ENCODE measurements at places on chromosomes 12 and 14.

DNA sequence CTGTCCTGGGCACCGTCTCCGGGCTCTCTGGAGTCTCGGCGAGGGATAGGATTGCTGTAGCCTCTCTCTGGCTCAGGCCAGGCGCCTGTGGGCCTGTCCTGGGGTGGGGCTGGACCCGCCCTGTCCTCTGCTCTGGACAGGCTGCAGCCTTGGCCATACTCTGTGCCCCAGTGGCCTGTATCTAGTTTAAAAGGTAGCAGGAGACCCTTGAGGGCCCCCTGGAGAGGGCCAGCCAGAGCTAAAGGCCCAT lies 1.8 kb downstream of the KIF26A start:
- no peak for DNase-seq

- no peak for DNase-seq
These were observed 6.0 kb downstream of the PLA2G1B start for GRCh38 chr12:120321382-120322202.

- DNase-seq, result no peak
These were observed 17.8 kb downstream of the ACSS3 start for GRCh38 chr12:81095501-81096232.

DNA sequence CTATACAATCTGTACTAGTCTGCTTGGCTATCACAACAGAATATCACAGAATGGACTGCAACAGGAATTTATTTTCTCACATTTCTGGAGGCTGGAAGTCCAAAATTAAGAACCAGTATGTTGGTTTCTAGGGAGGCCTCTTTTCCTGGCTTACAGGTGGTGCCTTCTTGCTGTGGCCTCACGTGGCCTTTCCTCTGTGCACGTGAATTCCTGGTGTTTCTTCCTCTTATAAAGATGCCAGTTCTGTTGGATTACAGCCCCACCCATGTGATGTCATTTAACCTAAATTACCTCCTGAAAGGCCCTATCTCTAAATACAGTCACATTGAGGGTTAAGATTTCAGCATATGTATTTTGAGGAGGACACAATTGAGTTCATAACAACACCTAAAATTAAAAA lies 32.1 kb upstream of the C2CD5 start:
- DNase-seq, result no peak

- peak; percentile 84 for DNase-seq
These were observed 5.3 kb downstream of the PHB2 start for GRCh38 chr12:6965026-6965661.

DNA sequence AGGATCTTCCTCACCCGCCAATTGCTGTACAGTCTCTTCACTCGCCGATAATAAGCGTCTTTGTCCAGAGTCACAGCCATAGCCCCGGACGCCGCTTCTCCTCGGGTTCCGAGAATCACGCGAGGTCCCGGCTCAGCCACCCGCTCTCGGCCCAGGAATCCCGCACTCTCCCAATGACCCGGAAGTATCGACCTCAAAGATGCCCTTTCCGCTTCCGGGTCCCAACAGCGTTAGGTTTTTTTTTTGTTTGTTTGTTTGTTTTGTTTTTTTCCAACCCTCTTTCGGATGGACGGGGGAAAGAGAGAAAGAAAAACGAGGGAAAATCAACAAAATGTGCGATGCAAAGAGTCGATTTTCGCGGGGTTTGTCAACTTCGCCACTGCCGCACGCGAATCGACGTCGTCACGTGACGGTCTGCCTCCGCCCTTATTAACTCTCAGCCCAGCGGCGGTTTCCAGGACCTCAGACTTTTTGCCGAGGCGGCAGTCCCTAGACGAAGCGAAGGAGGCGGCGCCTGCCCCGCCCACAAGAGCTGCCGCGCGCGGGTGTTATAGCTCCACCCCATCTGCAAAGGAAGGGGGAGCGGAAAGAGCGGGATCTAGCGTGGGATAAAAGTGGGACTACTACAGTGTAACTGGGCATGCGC lies at the start of gene SUPT16H:
Gene SUPT16H (minus strand): TSS at position 172 of the 646 bp plus-strand sequence. CDS start 92 bp downstream, at position 80.
- peak; percentile 90 for DNase-seq

- no peak for DNase-seq
These were observed 15.5 kb upstream of the NTN4 start for GRCh38 chr12:95805864-95806671.

DNA sequence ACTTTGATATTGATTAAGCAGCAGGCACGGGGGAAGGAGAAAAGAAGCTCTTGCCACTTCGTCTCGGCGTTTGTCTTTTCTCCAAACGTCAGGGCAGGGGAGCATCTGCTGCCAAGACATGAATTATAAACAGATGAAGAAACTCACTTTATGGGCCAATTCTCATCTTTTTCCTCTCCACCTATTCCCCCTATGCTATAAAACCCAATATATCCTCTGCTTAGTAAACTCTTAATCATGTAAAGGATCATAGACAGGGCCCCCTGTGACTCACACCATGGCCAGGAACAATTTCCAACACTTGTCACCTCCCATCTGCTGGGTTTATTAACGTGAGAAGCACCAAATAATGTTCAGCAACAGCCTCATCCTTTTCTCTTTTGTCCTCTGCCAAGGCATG lies 1092.1 kb upstream of the TMEM132C start:
- no peak for DNase-seq

Measured in stimulated activated CD8-positive, alpha-beta memory T cell treated with anti-CD3 and anti-CD28 coated beads, Interleukin-15, amount 100 ng/mL, for 1 hour (primary cell).